NCI-H1930 (cell line): ENCODE measurements at places on chromosomes 5 and 9.
A peak's percentile ranks its signal among the peaks of the same experiment; 100 is the strongest.

GRCh38 chr9:976258-976942 lies at the start of gene DMRT3:
Gene DMRT3, plus strand, starts transcription at chr9:976655. Its CDS starts 347 bp downstream, at chr9:977002.
- DNase-seq = peak; percentile 73

GRCh38 chr5:100623719-100624118 lies 88.5 kb downstream of the FAM174A start:
- no peak for DNase-seq

DNA sequence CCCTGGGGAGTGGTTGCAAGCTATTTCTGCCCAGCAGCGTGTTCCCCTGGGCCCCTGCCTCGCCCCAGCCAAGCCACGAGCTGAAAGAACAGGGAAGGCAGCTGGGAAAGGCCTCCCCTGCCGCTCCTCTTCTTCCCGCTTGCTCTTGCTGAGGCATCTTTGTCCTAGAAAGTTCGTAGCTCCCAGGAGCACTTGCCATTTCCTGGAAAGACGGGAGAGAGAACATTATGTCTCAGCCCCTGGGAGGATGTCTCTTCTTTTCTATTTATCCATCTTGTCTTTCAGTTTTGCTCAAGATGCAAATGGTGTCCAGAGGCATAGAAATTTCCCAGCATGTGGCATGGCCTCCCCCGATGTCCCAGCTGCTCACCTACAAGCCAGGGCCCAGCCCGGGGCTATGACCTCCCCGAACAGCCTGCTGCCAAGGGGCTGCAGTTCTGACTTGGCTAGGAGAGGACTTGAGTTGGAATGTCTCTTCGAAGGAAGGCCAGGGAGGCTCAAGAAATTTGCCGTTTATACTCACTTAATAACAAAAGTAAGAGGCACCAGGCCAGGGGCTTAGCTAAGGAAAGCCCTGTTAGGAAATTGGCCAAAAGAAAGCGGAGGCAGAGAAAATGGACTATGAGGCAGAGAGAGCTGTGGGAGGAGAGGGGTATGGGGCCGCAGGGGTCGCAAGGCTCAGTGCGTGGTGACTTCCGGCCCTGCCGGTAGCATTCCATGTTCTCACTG lies 87.3 kb downstream of the LIFR start:
- no peak for DNase-seq

GRCh38 chr5:95725937-95726810 lies 5.0 kb upstream of the RHOBTB3 start:
- no peak for DNase-seq

DNA sequence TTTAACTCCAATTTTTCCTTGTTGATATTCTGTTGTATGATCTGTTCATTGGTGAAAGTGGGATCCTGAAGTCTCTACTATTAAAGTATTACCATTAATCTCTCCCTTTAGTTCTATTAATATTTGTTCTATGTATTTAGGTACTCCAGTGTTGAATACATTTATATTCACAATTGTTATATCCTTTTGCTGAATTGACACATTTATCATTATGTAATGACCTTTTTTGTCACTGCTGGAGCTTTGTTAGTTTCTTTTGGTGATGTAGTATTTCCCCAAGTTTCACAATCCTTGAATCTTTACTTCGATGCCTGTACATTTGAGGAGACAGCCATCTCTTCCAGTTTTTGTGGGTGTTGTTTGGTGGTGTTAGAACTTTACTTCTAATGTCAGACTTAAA lies 53.7 kb upstream of the PPP3R2 start:
- no peak for DNase-seq

DNA sequence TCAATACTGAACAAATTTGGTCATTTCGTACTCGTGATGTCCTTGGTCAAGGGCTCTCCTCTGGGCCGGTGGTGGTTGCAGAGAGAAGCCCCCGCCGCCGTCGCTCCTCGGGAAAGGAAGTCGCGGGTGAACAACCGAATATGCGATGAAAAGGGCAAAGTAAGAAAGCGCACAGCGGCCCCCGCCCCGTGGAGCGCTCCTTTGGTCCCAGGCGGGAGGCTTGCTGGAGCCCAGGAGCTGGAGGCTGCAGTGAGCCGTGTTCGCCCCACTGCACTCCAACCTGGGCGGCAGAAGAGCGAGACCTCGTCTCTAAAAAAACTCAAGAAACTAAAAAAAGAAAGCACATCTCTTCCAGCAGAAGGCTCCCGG lies 108.4 kb upstream of the LARP1 start:
- no peak for DNase-seq

DNA sequence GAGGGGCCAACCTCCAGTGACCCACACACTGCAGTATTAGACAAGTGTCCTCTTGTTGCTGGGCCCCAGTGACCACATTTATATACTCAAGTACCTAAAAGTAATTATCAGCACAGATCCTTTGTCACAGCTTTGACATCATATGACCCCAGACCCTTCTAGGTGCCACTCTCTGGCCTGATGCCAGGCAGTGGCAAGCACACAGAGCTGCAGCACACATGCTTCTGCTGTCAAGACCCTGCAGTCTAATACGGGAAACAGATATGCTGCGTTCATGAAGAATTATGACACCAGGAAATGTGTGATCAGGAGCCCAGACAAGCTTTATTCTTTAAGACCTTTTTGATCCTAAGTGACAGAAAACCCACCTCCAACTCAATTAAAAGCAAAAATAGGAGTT lies 63.8 kb upstream of the AFAP1L1 start:
- no peak for DNase-seq

DNA sequence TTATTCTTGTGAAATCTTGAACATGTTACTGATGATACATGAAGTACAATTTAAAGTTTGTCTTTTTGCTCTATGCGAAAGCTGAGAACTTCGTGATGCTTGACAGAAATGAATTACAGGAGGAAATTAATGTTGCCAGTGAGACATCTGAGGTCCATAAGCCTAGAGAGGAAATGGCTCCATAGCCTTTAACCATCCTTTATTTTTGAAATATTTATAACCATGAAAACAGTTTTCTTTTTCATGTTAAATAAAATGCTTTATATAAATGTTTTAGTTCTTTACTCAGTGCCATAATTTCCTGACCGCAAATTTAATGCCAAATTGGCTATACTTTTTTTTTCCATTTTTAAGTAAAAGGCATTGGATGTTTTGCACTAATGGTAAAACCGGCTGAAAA lies 29.1 kb downstream of the F2RL2 start:
- DNase-seq = no peak

GRCh38 chr9:98559561-98559960 lies 149.2 kb downstream of the GABBR2 start:
- no peak for DNase-seq

DNA sequence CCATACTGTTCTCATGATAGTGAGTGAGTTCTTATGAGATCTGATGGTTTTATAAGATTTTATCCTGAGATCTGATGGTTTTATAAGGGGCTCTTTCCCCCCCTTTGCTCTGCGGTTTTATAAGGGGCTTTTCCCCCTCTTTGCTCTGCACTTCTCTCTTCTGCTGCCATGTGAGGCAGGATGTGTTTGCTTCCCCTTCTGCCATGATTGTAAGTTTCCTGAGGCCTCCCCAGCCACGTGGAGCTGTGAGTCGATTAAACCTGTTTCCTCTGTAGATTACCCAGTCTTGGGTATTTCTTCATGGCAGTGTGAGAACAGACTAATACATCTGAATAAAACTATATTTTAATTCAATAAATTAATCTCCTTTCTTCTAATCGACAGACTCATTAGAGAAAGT lies 64.9 kb upstream of the ZSWIM6 start:
- no peak for DNase-seq

DNA sequence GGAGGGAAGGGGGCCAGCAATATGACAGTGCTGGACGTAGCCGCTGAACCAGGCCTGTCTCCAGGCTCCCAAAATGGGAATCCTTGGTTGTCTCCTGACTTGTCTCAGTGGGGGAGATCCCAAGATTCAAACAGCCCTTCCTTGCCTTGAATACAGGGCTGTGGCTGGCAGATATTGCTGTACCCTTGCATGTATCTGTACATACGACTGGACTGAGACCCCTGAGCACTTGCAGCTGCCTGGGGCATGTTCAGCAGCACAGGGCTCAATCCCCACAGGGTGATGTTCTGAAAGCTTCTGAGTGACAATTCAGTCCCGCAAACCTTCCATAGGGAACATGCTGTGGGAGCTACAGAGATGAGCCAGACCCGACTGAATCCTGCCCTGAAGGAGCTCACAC lies 13.3 kb downstream of the OR13J1 start:
- no peak for DNase-seq

- DNase-seq = no peak
Observed at GRCh38 chr9:107699231-107699630, 209.7 kb upstream of the KLF4 start.

GRCh38 chr9:35452481-35452880 lies 37.4 kb upstream of the RUSC2 start:
- no peak for DNase-seq

- DNase-seq = no peak
Observed at GRCh38 chr5:159805021-159805420, 111.3 kb upstream of the ADRA1B start.

DNA sequence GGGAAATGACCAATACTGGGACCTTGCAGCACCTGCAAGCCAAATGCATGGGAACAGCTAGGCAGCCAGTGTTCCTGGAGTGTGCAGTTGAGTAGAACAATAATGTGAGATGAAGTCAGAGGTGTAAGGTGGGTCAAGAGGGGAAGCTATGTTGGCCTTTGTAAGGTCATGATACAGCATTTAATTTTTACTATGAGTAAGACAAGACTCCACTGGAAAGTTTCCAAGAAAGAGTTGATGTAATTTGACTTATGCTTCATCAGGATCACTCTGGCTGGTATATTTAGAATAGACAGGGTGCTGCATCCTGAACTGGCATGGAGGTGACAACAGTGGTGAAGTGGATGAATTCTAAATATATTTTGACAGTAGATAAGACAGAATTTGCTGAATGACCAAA lies 744.8 kb downstream of the KCTD16 start:
- DNase-seq = no peak

DNA sequence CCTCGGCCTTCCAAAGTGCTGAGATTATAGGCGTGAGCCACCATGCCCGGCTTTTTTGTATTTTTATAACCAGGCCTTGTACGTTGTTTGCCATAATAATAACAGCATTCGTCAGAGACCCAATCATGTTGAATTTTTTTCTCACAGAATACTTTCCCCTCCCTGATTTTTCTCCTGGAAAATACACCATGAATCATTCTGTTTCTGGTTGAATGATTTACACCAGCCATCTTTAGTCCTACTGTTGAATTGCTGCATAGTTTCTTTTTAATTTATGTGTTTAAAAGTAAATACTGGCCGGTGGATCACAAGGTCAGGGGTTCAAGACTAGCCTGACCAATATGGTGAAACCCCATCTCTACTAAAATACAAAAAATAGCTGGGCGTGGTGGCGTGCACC lies 3.5 kb downstream of the CNOT8 start:
- DNase-seq = no peak

DNA sequence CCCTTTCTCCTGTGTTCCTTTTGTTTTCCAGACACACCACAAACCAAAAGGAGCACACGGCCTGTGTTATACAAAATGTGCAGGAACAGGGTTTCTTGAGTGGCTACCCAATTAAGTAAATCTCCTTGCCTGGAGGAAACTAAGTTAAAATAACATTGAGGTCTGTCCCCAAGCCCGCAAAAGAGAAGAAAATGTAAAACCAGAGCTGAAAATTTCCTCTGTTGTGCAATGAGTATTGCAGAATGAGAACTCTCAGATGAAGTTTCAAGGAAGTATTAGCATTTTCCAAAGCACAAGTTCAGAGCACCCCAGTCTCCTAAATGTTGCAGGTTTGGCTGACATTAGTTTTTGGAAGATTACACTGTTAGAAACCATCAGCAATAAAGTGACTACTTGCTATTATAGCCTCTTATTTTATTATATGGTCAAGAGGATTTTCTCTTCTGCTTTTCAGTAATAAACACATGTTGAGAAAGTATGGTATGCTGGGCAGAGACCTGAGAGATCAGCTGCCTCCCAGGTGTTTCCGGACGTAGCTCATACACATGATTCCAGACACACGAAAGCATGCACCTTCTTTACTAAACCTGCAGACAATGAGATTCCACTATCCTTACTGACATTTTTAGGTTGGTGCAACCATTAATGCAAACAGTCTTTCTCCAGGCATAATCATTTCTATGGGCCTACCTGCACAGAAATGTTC lies 161.3 kb downstream of the SNCAIP start:
- DNase-seq = no peak

- no peak for DNase-seq
Observed at GRCh38 chr5:128276537-128277216, 193.1 kb downstream of the SLC12A2 start.

DNA sequence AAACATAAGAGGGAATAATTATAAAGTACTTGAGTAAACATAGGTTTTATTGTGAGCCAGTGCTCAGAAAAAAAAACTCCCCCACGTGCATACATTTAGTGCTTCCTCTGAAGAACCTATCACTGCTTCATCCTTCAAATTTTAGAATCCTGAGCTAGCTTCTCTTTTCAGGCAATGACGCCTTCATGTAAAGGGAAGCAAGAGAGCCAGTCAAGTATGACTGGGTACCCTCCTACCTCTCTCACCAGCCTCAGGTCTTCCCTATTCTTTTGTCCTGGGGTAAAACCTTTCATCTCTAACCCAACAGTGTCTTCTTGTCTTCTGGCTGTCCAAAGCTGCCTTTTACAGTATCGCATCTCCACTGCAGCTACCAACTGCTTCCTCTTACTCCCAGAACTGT lies 32.0 kb downstream of the PLPP1 start:
- DNase-seq = no peak

GRCh38 chr9:82404196-82404870 lies 415.8 kb downstream of the SPATA31D1 start:
- DNase-seq = no peak

- DNase-seq = no peak
Observed at GRCh38 chr9:113465599-113466140, 2.1 kb downstream of the RGS3 start.

DNA sequence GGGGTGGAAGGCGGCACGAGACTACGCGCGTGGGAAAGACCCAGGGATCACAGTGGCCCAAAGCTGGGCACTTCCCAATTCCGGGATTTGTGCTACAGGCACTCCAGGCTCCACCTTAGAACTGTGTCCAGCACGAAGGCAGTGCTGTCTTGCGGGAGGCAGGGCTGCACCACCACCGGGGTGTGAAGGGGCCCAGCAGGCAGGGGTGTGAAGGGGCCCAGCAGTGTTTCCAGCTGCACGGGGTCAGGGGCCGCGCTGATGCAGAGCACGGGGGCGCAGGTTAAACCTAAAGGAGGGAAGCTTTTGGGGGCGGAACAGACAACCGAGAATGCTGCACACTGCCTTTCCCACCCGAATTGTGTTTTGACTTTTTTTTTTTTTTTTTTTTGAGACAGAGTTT lies 1.1 kb upstream of the PDCD6 start:
- no peak for DNase-seq

DNA sequence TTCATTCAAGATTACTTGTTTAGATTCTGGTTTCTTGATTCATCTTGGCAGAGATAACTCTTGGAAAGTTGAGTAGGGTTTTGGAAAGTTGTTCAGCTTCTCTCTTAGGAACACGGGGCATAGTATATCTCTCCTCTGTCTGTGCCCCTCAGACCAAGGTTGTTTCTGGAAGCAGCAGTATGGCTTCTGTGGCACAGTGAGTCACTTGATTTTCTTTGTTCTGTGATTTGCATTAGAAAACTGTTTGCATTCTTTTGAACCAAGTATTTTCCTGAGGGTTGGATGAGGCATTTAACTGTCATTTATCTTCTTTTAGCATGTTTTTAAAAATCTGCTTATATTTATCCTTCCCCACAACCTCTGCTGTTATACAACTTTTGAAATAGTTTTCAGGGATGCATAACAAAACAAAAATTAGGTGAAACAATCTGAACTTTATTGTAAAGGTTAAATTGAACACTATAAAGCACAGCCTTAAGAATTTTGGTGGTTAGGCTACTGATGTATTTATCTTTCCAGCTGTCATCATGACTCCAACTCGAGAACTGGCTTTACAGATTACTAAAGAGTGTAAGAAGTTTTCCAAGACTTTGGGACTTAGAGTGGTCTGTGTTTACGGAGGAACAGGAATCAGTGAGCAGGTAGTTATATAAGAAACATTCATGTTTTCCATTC lies 26.5 kb downstream of the DDX46 start:
- DNase-seq = no peak
